NCI-H526 treated with DMSO at 0.1 percent for 48 hours (cell line): ENCODE measurements at places on chromosomes 2 and 18.

- no peak for DNase-seq
Observed at GRCh38 chr2:32702303-32703064, 74.6 kb downstream of the TTC27 start.

- no peak for DNase-seq
Observed at GRCh38 chr2:32780961-32781360, 153.1 kb downstream of the TTC27 start.

GRCh38 chr18:990197-990596 is 85.5 kb downstream of the ADCYAP1 start:
- DNase-seq, result no peak

GRCh38 chr2:163713534-163714311 is 22.1 kb downstream of the FIGN start:
- DNase-seq, result no peak

DNA sequence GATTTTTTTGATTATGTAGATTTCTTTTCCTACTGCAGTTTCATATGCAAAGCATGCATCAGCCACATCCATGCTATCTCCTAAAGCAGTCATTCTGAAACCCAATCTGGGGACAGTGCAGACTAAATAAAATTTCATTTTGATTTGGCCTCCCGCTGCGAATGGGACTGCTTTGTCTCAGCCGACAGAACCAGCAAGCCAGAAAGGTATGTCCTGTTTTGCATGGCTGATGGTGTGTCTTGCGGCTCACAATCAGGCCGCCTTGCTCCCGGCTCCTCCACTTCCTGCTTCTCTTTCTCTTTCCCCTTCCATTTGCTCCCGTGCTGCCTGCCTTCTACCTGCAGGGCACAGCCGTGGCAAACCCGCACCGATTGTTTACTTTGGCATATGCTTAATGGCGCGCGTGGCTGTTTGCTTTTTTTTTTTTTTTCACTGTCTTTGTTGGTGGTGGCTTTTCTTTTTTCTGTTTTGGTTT is 419.6 kb upstream of the POU3F3 start:
- DNase-seq, result peak; percentile 87

DNA sequence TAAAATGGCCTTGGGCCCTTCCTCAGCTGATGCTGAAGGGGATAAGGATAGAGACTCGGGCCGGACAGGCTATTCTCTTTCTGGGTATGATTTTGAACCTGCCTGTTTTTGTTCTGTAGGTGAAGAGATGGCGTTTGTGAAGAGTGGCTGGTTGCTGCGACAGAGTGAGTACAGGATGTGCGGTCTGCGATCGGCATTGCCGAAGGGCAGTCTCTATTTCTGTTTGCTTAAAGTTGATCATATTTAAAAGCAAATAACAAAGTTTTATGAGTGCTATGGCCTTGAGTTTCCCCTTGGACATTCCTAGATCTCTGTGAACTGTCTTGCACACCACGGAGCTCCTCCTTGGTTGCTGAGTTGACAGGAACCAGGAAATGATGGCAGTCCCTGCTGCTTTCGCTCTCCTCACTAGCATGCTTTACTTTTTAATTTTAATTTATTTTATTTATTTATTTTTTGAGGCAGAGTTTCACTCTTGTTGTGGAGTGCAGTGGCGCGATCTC is 15.7 kb downstream of the PLEKHB2 start:
- DNase-seq, result no peak

DNA sequence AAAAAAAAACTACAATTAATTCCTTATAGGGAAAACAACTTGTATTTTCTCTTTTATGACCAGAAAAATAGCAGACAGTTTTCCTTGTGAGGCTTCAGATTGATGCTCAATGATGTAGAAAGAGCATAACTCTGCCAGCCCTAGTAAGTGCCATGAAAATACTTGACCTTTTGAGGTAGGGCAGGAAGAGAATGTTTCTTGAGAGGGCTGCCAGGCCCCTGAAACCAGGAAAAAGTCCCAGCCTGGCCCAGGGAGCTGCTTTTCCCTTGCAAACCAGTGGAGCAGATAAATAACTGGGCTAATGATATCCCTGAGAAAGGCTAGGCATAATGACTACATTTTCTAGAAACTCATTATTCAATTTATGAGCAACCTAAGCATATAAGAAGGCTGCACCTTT is 126.8 kb downstream of the SLC8A1 start:
- no peak for DNase-seq

- no peak for DNase-seq
Observed at GRCh38 chr2:184877909-184878308, 279.6 kb downstream of the ZNF804A start.

GRCh38 chr2:70501728-70502127 is 51.9 kb downstream of the TGFA start:
- no peak for DNase-seq

DNA sequence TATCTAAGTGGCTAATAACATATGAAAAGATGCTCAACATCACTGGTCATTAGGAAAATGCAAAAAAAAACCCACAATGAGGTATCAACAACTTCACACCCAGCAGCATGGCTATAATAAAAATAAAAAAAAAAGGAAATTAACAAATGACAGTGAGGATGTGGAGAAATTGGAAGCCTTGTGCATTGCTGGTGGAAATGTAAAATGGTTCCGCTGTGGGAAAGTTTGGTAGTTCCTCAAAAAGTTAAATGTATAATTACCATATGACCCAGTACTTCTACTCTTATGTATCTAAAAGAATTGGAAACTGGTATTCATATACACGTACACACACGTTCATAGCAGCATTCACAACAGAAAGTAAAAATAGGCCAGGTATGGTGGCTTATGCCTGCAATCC is 15.5 kb upstream of the CACNB4 start:
- DNase-seq, result no peak

DNA sequence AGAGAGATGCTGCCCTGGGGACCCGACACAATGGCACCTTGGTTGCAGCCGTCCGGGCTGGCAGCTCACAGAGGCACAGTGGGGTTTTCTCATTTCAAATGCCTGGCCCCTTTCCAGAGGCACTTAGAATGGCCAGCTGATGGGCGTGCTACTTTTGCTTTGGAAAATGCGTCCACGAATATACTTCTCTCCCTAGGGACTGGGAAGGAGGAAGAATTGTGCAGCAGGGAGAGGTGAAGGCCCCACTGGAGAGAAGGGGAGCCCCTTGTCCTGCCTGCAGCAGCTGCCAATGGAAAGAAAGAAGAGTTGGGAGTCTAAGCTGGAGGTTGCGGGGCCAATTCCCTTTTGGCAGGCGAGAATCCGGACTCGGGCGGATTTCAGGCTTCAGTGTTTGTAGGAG is 1.1 kb upstream of the MAL start:
- no peak for DNase-seq

GRCh38 chr2:232286001-232286868 is 92.3 kb upstream of the ALPP start:
- DNase-seq, result no peak

DNA sequence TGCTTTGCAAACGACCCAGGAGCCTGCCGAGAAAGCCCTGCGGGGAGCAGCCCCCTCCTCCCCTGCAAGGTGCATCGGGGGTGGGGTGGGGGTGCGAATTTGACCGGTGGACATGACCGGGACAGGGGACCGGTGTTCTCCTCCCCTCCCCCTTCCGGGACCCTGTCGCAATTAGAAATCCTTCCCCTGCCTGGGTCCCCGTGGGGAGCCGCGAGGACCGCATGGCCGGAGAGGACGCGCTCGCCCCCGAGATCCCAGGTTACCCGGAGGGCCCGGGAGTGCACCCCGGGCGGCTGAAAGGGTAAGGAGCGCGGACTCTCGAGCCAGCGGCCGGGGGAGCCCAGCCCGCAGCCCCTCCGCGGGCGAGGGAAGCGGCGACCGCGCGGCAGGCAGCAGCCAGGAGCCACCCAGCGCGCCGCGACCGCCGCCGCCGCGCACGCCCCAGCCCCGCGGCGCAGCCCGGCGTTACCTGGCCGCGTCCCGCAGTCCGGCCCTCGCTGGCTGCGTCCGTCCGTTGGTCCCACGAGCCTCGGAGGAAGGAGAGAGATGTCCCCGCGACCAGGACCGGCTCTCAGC is 482 bp downstream of the DLGAP1 start:
- no peak for DNase-seq

DNA sequence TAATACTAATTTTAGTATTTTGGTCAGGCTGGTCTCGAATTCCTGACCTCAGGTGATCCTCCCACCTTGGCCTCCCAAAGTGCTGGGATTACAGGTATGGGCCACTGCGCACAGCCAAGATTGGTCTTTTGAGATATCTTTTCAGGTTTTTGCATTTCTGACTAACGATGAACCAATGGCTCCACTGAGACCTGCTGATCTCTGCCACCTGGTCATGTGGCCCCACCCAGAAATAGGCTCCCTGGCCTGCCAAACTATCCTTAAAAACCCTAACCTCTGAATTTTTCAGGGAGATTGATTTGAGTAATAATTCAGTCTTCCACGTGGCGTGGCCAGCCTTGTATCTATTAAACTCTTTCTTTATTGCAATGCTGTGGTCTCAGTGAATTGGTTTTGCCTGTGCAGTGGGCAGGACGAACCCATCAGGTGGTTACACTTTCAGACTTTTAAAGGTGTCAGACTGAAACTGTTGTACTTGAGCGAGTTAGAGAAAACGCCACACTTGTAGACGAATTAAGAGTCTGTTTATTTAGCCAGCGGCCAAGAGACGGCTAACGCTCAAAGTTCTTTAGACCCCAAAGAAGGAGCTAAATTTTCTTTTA is 85.8 kb upstream of the MSH6 start:
- DNase-seq, result no peak

GRCh38 chr2:47058003-47058931 is 96.8 kb downstream of the STPG4 start:
- no peak for DNase-seq

GRCh38 chr2:76406134-76406855 is 695.6 kb upstream of the GCFC2 start:
- no peak for DNase-seq
